ENCODE measurements at places on chromosomes 5 and 9.

DNA sequence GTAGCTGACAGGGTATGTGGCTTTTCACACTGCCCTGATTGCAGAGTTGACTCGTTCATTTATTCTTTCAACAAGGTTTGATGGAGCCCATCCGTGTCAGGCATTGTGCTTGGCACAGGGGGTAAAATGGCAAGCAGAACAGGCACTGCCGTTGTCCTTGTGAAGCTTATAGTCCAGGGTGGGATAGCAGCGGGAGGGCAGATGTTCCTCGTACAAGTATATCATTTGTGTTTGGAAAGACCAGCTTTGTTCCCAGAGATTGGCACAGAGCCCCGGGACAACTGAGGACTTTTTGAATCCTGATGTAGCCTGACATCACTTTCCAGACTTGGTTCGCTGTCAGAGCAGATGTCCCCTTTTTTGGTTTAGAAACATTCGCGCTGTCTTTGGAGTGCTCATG lies 50.9 kb downstream of the MVB12B start:
- DNase-seq = no peak

GRCh38 chr5:96219580-96220281 lies 213.3 kb downstream of the PCSK1 start:
- DNase-seq = no peak

DNA sequence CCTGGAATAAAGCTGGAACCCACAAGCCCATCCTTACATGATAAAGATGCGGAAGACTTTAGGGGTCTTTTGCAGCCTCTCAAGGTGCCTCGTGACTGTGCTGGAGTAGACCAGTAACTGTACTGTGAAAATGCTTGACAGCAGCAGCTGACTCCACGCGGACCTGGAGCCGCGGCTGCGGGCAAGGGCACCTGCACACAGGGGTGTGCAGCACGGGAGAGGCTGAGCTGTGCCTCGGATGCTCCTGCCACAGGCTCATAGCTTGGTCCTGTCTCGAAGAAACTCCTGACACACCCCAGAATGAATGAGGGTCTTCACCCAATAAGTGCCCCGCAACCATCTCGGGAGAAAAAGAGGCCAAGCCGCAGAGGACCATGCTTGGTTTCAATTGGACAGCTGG lies 40.3 kb upstream of the CEP72 start:
- DNase-seq = no peak

DNA sequence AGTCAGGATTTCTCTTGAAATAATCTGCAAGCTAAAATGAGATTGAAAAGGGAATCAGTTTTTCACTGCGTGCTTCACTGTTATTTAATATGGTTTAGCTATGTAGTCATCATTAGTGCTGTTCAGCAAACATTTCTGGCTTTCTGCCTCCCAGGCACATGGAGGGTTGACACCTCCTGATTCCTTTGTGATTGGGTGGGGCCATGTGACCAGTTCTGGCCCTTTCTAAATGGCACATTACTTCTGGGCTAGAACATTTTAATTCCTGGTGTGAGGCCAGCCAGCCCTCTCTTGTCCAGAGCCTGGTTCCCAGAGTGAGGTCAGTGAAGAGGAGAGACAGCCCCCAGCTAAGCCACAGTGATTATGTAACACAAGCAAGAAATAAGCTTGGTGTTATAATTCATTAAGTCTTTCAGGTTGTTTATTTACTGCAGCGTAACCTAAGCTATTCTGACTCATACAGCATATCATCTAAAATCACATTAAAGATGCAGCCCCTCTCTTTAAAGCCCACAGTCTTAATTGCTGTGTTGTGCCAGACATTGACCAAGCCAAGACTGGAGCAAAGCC lies 17.4 kb upstream of the ARSI start:
- no peak for DNase-seq

DNA sequence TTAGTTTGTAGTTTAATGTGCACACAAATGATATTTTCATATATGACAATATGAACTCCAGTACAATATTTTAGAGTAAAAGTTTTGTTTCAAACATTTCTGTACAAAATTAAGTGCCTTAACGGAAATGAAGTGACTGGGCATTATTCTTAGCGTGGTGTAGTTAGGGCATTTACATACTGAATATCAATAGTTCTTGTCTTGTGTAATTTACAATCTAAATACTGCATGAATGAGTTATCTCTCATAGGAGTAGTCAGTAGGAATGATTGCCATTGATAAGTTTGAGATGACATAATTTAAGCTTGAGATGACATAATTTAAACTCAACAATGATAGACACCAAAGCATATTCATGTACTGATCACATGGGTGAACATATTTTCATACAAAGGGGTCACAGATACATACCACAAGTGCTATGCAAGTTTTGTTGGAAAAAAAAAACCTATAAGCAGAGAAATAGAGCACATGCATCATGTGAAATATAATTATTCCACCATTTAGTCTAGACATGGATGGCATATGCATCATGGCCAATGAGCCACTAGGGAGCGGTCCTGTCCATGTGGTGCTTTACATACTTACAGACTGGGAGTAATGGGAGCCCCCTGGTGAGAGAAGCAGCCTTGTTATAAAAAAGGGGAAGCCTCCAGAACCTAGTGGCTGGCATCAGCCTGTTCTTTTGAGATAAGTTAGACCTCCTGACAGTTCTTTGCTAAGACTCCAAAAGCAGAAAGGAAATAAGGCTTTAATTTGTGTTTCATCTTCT lies 1523.9 kb downstream of the MAT2B start:
- no peak for DNase-seq

- DNase-seq = no peak
Observed at GRCh38 chr9:14770592-14770991, 48.1 kb upstream of the CER1 start.

- no peak for DNase-seq
Observed at GRCh38 chr5:140108093-140109017, 5.6 kb upstream of the PURA start.

- DNase-seq = peak; percentile 89
Observed at GRCh38 chr5:154857530-154858296, 714 bp upstream of the CNOT8 start.

DNA sequence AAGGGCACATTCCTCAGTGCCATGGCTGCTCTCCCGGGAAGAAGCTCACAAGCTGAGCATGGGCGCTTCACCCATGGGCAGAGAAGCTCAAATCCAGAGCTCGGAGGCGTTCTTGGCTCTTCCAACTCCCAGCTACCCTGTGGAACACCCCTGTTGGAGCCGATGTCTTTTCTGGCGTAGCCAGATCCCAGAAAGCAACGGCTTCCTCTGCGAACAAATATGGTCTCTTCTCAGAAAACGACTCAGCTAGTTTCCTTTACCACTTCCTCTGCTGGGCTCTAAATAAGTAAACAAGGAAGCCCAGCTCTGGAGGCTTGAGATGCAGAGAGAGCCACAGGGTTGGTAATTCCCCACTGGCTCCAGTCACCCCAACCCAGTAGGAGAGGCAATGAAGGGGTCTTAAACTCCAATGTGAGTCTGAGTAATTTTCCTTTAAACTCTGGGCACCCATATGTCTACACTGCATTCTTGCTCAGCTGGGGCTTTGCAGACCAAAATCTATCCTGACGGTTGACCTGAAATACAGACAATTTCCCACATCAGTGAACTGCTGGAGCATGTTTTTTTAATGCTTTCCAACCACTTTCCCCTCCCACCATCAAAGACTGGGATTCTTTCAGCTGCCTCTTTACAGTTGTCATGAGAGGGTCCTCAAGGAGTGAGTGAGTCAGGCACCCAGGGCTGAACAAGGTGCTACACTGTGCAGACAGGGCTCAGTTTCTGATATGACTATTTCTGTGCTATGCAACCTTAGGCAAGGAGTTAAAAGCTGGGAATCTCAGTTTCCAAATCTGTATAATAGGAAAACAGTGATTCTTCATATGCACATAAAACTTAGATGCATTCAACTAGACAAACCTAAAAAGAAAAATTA lies at the start of gene LCP2:
TSS of gene LCP2 (minus strand) at position 189 of the 874 bp plus-strand sequence. CDS start at position 23, 166 bp downstream.
- DNase-seq = no peak

DNA sequence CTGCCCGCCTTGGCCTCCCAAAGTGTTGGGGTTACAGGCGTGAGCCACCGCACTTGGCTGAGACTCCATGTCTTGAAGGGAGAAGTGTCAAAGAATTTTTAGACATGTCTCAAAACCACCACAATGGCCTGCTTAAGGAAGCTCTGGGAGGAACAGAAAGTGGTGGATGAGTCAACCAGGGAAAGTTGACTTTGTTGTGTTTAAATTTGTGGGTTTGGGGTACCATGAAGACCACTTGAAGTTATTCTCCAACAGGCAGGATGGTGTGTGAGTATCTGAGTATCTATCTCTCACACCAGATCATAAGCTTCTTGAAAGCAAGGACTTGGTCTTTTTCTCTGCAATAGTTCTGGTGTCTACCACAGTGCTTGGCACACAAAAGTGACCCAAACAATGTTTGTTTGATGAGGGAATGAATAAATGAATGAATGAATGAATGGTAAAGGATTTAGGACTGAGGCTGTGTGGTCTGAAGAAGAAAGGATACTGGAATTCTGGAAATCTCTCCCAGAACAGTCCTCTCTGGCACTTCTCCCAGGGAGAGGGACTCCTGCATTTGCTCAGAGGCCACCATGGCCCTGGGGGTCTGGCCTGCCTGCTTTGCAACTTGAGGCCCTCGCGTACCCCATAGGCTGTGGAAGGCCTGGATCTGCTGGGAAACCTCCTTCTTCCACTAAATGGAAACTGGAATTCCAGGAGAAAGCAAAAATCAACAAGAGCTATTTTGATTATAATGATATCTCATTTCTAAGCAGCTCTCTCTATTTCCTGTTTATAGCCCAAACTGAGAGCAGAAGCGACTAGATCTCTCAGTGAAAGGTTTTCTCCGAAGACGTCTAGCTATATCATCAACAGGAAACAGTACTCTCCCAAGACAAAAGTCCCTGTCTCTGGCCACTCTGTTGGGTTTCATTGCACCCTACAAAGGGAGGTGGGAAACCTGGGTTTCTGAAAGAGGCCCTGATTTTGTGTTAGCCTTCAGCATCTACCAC lies 187.9 kb downstream of the PALM2AKAP2 start:
- no peak for DNase-seq

DNA sequence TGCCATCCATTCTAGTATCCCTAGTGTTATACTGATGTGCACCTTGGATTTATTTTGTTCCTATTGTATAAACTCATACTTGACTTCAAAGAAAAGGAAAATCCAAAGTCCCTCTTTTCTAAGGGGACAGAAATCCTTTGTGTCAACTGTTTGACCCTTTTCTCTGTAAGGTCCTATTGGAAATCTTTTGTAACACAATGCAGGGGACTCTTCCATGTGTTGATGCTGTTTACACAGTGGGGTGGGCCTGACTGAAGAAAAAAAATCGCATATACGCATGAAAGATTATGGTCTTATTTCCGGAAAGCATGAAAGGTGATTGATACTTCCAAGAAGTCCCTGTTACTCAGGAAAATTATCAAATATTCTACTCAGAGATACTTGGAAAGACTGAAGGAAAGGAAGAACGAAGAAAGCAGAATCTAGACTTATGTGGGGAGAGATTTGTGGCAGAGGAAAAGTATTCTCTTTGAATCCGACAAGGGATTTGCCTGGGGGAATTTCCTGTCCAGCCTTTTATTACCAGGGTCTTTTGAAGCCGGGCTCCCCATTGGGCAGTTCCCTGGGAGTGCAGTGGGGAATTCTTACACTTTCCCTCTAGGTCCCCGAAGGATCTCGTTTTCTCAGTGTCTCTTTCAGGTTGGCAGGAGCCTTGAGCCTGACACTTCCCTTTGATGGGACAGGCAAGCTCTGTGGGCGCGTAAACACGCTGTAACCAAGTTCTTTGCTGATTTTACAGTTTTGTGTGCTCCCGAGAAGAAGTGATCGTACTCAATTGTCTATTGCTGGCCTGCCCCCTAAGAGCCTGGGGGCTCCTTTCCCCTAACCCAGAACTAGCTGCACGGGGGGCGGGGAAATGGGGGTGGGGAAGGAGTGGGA lies 779 bp upstream of the VCAN start:
- no peak for DNase-seq

GRCh38 chr5:15007646-15008045 lies 136.1 kb upstream of the ANKH start:
- DNase-seq = no peak

- DNase-seq = no peak
Observed at GRCh38 chr9:77521091-77521490, 127.0 kb downstream of the GNA14 start.

DNA sequence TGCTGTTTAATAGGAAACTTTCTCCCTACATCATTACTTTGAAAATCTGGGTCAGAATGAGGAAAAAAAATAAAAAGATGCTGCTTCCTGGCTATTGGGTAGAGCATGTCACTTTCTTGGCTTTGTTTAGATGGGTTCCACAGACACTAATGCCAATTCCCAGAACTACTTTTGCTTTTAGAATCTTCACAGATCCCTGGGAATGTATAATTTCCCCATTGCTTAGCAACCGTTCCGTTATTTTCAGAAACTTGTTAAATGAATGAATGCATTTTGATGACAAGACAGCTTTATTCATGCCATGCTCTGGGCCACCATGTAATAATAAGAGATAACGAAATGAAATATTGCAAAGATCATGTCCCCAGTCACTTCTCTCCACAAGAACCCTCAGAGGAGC lies 126.5 kb upstream of the TRPC7 start:
- DNase-seq = no peak

DNA sequence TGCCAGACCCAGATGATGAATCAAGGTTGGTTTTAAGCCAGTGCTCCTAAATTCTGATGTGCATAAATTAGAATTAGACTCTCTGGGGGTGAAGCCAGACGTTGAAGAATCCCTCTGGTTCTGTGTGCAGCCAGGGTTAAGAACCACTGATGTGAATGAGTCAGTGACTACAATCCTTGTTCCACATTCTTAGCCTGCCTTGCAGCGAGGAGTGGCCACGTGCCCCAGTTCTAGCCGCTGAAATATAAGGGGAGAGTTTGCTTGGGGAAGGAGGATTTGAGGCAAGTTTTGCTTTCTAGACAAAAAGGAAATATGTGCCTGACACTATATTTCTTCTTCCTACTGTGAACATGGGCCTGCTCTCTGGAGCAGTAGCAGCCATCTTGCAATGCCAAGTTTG lies 34.2 kb upstream of the MSH3 start:
- DNase-seq = no peak

DNA sequence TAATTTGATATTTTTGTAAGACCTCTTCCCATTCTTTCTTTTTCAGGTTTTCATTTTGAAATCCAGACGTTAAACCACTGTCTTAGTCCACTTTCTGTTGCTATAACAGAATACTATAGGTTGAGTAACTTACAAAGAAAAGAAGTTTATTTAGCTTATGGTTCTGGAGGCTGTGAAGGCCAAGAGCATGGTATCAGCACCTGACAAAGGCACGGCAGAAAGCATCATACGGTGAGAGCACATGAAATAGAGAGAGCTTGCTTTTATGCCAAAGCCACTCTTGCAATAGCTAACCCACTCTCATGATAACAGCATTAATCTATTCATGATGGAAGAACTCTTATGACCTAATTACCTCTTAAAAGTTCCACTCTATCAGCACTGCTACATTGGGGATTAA lies 255.6 kb upstream of the PDE4D start:
- no peak for DNase-seq

All from NCI-H187 treated with DMSO at 0.1 percent for 48 hours (cell line).